Stomach (tissue), 19 donors: ENCODE measurements at places on chromosomes 1 and 21. TPM values are rescaled to one million over a fixed set of nuclear protein-coding genes. Genes with fewer than 3 reads are reported as not detected.

- peak overlapping the region; percentile 62 for H3K27ac ChIP-seq
- peaks cover 97% of the 10 kb centered on the region for H3K4me1 ChIP-seq
- H3K4me3 ChIP-seq: peak overlapping the region; percentile 30
- H3K27me3 ChIP-seq: no peaks in the 10 kb centered on the region
- peak; percentile 48 for DNase-seq
These were observed 10.5 kb downstream of the ARID1A start for GRCh38 chr1:26706315-26706714.

LCE1D gene
- polyA plus RNA-seq: not detected

DNA sequence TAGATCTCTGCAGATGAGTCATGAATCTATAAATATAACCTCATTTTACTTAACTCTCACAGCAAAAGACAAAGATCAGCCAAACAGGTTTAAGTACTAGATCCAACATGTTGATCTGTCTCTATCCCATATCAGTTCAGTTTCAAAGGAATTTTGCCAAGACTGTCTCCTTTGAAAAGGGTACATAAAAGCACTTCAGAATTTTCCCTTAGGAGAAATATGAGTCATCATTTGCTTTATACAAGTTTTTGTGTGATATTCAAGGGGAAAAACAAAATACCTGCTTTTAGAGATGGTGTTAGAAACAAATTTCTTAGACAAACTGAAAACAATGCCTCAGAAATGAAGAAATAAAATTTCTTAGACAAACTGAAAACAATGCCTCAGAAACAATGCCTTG, 73.5 kb upstream of the LRRC7 start:
- no peak overlapping the region for H3K27ac ChIP-seq
- H3K27me3 ChIP-seq: no peaks in the 10 kb centered on the region
- H3K4me3 ChIP-seq: no peak overlapping the region
- H3K4me1 ChIP-seq: no peaks in the 10 kb centered on the region
- H3K36me3 ChIP-seq: no peaks in the 10 kb centered on the region

DNA sequence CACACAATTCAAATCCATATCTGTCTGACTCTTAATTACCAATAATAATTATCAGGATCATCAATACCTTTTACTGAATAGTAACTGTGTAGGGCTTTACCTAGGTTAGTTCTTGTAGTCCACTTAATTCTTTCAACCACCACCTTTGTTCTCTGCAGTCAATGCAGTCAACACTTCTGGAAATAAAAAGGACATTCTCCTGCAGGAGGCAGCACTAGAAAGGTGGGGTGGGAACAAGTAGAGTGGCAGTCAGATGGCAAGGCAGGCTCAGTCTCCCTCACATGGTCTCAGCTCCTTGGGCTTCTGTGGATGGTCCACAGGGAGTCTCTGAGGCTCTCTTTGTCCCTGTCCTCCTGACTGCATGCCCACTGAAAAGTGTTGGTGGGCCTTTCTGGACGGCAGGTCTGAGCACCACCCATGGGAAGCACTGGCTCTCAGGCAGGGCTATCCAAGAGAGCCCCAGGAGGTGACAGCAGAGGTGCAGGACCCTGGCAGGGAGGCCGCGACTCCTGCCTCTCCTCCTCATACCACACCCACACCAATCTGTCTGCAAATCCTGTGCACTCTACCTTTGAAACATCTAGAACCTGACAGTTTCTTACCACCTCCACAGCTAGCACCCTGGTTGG, 237.3 kb downstream of the FOXD2 start:
- H3K4me3 ChIP-seq: no peak overlapping the region
- H3K36me3 ChIP-seq: no peaks in the 10 kb centered on the region
- H3K27ac ChIP-seq: no peak overlapping the region
- no peak for DNase-seq
- H3K27me3 ChIP-seq: no peaks in the 10 kb centered on the region

SLAMF7 gene
- 1.3 TPM for polyA plus RNA-seq

- no peaks in the 10 kb centered on the region for H3K4me1 ChIP-seq
- DNase-seq: no peak
- no peaks in the 10 kb centered on the region for H3K27me3 ChIP-seq
- H3K27ac ChIP-seq: no peak overlapping the region
- no peak overlapping the region for H3K4me3 ChIP-seq
These were observed 206.1 kb downstream of the ZNF648 start for GRCh38 chr1:181855380-181855779.

DNA sequence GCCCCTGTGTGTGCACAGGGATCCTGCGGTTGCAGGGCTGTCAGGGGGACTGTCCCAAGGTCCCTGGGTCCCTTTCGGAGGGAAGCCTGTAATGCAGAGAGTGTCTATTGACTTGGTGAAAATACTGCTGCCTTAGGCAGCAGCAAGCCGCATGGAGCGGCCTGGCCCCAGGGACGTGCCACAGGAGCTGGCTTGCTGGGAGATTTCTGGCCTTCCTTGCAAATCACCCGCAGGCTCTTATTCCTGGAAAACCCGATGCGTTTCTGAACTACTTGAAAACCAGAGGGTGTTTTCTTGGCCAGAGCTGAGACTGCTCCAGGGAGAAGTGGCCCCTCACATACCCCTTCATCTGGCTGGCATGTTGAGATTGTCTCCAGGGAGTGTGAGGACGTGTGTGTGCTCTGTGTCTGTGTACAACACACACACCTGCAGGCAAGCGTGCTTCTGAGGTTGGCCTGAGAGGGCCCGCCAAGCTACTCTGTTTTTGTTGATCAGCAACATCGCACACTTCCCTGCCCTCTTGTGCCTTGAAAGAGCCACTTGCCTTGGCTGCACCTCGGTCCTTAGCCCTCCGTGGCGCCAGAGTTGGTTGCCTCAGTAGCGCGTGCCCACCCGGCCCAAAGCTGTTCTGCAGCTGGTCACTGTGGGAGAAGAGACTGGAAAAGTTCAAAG, 10.5 kb downstream of the PRDM16 start:
- H3K36me3 ChIP-seq: no peaks in the 10 kb centered on the region
- DNase-seq: no peak
- H3K4me3 ChIP-seq: no peak overlapping the region
- H3K4me1 ChIP-seq: peaks cover 39% of the 10 kb centered on the region
- H3K27me3 ChIP-seq: no peaks in the 10 kb centered on the region

COL9A2 gene
- 7.5 TPM for polyA plus RNA-seq

GRCh38 chr1:65002156-65002507, 35.8 kb upstream of the JAK1 start:
- no peaks in the 10 kb centered on the region for H3K27me3 ChIP-seq
- H3K27ac ChIP-seq: peak overlapping the region; percentile 90
- peaks cover 30% of the 10 kb centered on the region for H3K4me1 ChIP-seq
- no peaks in the 10 kb centered on the region for H3K36me3 ChIP-seq

IGFN1 gene
- 0.05 TPM for polyA plus RNA-seq

- H3K27me3 ChIP-seq: peaks cover 4% of the 10 kb centered on the region
- no peaks in the 10 kb centered on the region for H3K36me3 ChIP-seq
- H3K27ac ChIP-seq: no peak overlapping the region
- no peaks in the 10 kb centered on the region for H3K4me1 ChIP-seq
- no peak overlapping the region for H3K4me3 ChIP-seq
These were observed 56.5 kb upstream of the C1orf53 start for GRCh38 chr1:197845886-197846285.

GRCh38 chr21:41759214-41759840, 7.5 kb downstream of the RIPK4 start:
- H3K4me3 ChIP-seq: no peak overlapping the region
- peaks cover 55% of the 10 kb centered on the region for H3K4me1 ChIP-seq
- H3K27me3 ChIP-seq: no peaks in the 10 kb centered on the region
- DNase-seq: no peak
- H3K27ac ChIP-seq: peak overlapping the region; percentile 27

GRCh38 chr1:74681851-74682250, 8.3 kb upstream of the ERICH3 start:
- H3K27me3 ChIP-seq: no peaks in the 10 kb centered on the region
- no peaks in the 10 kb centered on the region for H3K36me3 ChIP-seq
- no peak overlapping the region for H3K27ac ChIP-seq
- DNase-seq: no peak
- H3K4me3 ChIP-seq: no peak overlapping the region

- no peak overlapping the region for H3K27ac ChIP-seq
- no peak for DNase-seq
- H3K27me3 ChIP-seq: peaks cover 6% of the 10 kb centered on the region
- H3K4me3 ChIP-seq: no peak overlapping the region
These were observed 52.0 kb upstream of the TINAGL1 start for GRCh38 chr1:31524186-31524901.

SEC16B gene
- polyA plus RNA-seq: 5.2 TPM

- H3K36me3 ChIP-seq: peaks cover 13% of the 10 kb centered on the region
- no peak for DNase-seq
- H3K4me1 ChIP-seq: no peaks in the 10 kb centered on the region
These were observed 17.3 kb downstream of the SLC45A1 start for GRCh38 chr1:8335246-8335645.

DNA sequence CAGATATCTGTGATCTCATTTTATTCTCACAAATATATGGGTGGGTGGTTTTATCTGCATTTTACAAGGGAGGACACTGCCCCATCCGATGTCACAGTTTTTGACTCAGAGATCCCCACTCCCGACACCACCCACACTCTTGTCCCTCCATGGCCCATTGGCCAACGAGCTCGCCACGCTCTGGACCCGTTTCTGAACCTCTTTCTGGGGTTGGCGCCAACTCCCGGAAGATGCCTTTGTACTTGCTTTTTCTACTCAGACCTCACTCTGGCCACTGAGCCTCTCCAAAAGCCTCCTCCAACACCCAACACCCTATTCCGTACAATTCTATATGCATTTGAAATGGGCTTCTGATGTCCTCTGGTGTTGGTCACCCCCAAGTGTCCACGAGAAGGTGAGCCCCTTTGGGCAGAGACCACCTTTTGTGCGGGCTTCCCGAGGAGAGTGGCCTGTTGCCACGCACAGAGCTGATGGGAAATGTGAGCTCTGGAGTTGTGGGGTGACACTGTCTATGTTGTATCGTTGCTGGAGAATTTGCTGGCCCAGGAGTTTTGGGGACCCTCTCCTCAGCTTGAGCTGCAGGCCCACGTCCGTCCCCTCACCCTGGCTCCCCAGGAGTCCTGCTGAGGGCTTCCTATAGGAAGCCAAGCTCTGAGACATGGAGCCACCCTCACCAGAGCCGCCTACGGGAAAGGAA, 366.9 kb upstream of the VAMP3 start:
- DNase-seq: no peak
- no peak overlapping the region for H3K27ac ChIP-seq
- no peaks in the 10 kb centered on the region for H3K4me1 ChIP-seq

RPTN gene
- polyA plus RNA-seq: 0.31 TPM

DNA sequence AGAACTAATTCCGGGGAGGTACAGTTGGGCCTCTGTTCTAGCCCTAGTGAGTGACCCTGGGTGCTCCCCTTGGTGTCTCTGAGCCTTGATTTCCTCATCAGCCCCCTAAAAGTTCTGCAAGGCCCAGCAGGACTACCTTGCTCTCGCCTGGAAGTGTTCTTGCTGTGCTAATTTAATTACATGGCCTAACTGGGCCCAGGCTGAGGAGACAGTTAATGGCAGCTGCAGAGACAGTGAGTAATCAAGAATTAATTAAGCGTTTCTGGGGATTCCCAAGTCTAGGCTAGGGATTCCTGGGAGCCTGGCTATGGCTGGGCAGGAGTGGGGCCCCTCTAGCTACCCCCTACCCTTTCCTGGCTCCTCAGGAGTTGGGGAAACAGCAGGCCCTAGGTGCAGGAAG, 24.7 kb upstream of the DMBX1 start:
- no peaks in the 10 kb centered on the region for H3K36me3 ChIP-seq
- H3K27me3 ChIP-seq: peaks cover 34% of the 10 kb centered on the region
- H3K4me1 ChIP-seq: peaks cover 14% of the 10 kb centered on the region
- H3K4me3 ChIP-seq: no peak overlapping the region
- no peak for DNase-seq
- H3K27ac ChIP-seq: no peak overlapping the region

- DNase-seq: peak; percentile 48
- H3K27ac ChIP-seq: no peak overlapping the region
- H3K4me1 ChIP-seq: no peaks in the 10 kb centered on the region
- no peaks in the 10 kb centered on the region for H3K27me3 ChIP-seq
These were observed 116.3 kb downstream of the DAB1 start for GRCh38 chr1:57307392-57308170.

DNA sequence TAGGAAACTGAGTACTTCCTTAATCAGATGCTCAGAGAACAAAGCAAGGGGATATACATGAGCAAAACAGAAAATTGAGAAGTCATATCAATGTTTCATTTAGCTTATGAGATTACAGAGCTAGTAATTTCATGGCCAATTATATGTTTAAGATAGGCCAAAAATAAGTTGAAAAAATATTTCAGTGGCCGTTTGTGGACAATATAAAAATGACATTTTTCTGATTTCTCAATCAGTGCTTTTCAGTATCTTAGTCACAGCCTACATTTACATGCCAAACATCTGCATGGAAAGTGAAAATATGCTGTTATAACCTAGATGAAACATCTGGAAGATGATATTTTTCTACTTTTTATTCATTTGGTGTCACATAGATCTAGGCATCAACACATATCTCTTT, 192.5 kb downstream of the HLX start:
- no peaks in the 10 kb centered on the region for H3K27me3 ChIP-seq
- H3K27ac ChIP-seq: no peak overlapping the region
- H3K4me3 ChIP-seq: no peak overlapping the region
- H3K36me3 ChIP-seq: no peaks in the 10 kb centered on the region
- H3K4me1 ChIP-seq: no peaks in the 10 kb centered on the region
- DNase-seq: no peak

DNA sequence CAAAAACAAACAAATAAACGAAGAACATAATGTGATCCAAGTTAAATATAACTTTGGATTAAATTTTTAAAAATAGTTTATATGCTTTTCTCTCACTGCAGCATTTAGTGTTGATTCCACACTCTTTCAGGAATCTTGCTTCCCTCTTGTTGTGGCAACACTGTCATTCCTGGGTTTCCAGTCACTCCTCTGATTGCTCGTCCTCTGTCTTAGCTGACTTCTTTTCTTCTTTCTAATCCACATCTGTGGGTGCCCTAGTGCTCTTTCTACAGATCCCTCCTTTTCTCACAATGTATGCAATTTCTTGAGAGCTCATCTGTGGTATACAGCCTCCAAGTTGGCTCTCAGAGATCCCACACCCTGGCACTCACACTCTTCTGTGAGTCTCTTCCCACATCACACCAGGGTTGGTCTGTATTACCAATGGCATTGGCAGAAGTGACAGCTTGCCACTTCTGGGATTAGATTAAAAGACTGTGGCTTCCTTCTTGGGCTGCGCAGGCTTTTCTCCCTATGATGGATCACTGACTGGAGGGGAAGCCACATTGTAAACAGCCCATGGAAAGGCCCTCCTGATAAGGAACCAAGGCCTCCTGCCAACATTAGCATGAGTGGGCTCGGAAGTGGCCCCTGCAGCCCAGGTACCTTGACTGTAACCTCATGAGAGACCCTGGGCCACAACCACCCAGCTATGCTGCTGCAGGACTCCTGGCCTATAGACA, 11.5 kb upstream of the MYOC start:
- H3K36me3 ChIP-seq: no peaks in the 10 kb centered on the region
- H3K27ac ChIP-seq: no peak overlapping the region
- DNase-seq: no peak

SLFNL1 gene
- not detected for polyA plus RNA-seq

SLC9C2 gene
- polyA plus RNA-seq: not detected

DNA sequence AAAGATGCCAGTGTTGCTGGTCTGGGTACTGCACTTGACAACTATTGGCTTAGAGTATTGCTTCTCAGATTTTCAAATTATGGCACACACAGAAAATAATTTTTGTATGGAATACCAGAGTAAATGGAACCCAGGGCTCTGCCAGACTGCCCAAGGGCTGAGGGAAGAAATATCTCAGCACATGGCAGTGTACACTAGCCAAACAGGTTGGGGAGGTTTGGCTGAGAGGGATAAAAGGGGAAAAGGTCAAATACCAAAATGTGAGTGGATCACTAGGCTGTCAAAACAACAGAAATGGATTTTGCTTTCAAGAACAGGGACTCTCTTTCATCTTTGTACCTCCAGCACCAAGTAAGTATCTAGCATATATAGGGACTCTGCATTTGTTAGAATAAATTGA, 3.0 kb upstream of the RGS8 start:
- DNase-seq: peak; percentile 28
- H3K36me3 ChIP-seq: no peaks in the 10 kb centered on the region
- peaks cover 15% of the 10 kb centered on the region for H3K4me1 ChIP-seq
- no peak overlapping the region for H3K27ac ChIP-seq

DPYD gene
- 11.9 TPM for polyA plus RNA-seq

SPRR2F gene
- polyA plus RNA-seq: 0.62 TPM

E2F2 gene
- 3.2 TPM for polyA plus RNA-seq
